ENCODE measurements at places on chromosomes 6 and 20. TPM values are rescaled to one million over a fixed set of nuclear protein-coding genes. Genes with fewer than 3 reads are reported as not detected.

DLL1 gene
- 4.9 TPM for total RNA-seq

ULBP2 gene
- 3.3 TPM for total RNA-seq

BPIFB1 gene
- total RNA-seq, result not detected

AGER gene
- 0.16 TPM for total RNA-seq

TNFRSF21 gene
- total RNA-seq, result 17.7 TPM

CTAGE9 gene
- total RNA-seq, result not detected

KCNQ2 gene
- not detected for total RNA-seq

UBD gene
- not detected for total RNA-seq

RAET1G gene
- total RNA-seq, result 0.82 TPM

TAGAP gene
- not detected for total RNA-seq

GABRR2 gene
- 0.09 TPM for total RNA-seq

ACSS1 gene
- total RNA-seq, result 2.5 TPM

VSX1 gene
- total RNA-seq, result not detected

DUSP15 gene
- 9.9 TPM for total RNA-seq

GRIK2 gene
- total RNA-seq, result 8.9 TPM

BACH2 gene
- total RNA-seq, result 0.65 TPM

HEY2 gene
- 0.25 TPM for total RNA-seq

IPCEF1 gene
- 1.3 TPM for total RNA-seq

SSTR4 gene
- total RNA-seq, result not detected

HRH3 gene
- total RNA-seq, result not detected

PMEPA1 gene
- total RNA-seq, result 1.4 TPM

HLA-DMB gene
- 0.09 TPM for total RNA-seq

EYS gene
- 0.09 TPM for total RNA-seq

TMEM244 gene
- total RNA-seq, result not detected

SEL1L2 gene
- total RNA-seq, result not detected

ELMO2 gene
- total RNA-seq, result 48.2 TPM

ULBP1 gene
- total RNA-seq, result 1.7 TPM

TINAG gene
- not detected for total RNA-seq

PRDM13 gene
- not detected for total RNA-seq

SLC22A23 gene
- total RNA-seq, result 7.8 TPM

APCDD1L gene
- 1.6 TPM for total RNA-seq

DNMT3B gene
- total RNA-seq, result 1.1 TPM

SLPI gene
- 0.63 TPM for total RNA-seq

OOEP gene
- total RNA-seq, result not detected

GPRC6A gene
- total RNA-seq, result not detected

C6orf58 gene
- not detected for total RNA-seq

DAAM2 gene
- 3.4 TPM for total RNA-seq

LY6G6C gene
- total RNA-seq, result not detected

SCUBE3 gene
- 1.8 TPM for total RNA-seq

KCNK16 gene
- not detected for total RNA-seq

GNMT gene
- total RNA-seq, result 0.36 TPM

ISM1 gene
- not detected for total RNA-seq

FAM229B gene
- 19.2 TPM for total RNA-seq

KCNK5 gene
- total RNA-seq, result under 0.01 TPM

SRMS gene
- not detected for total RNA-seq
